CD4-positive, alpha-beta T cell treated with Interferon gamma for 1 hour (primary cell): ENCODE measurements at places on chromosomes 12 and 14.

DNA sequence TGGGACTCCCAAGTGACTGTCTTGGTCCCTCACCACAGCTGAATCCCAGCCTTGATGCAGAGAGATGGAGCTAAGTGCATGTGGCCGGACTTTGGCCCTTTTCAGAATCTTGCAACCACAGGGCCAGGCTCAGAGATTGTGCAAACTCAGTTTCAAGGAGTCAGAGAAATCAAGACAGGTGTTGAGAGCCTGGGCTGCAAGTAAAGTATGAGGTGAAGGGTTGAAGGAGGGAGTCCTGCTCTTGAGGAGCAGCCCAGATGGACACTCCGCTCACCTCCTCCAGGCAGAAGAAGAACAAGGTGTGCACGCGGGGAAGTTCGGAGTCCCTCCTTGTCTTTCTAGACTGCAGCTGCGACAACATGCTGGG is 6.3 kb upstream of the BMP4 start:
- DNase-seq, result no peak

DNA sequence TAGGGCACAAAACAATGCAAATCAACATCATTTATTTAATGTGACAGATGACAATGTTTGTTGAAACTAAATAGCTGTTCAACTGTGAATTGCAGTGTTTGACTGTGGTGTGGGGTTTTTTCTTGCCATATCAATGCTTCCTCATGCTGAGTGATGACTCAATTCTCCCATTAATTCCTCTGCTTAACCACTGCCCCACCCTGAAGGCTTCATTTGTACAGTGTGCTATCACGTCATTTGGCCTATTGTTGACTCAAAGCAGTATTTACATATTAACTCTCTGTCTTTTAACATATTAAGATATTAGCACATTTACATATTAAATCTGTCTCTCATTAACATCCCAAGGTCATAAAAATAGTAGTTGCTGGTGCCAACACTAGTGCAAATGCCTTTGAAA is 164.8 kb upstream of the NRXN3 start:
- DNase-seq, result no peak

DNA sequence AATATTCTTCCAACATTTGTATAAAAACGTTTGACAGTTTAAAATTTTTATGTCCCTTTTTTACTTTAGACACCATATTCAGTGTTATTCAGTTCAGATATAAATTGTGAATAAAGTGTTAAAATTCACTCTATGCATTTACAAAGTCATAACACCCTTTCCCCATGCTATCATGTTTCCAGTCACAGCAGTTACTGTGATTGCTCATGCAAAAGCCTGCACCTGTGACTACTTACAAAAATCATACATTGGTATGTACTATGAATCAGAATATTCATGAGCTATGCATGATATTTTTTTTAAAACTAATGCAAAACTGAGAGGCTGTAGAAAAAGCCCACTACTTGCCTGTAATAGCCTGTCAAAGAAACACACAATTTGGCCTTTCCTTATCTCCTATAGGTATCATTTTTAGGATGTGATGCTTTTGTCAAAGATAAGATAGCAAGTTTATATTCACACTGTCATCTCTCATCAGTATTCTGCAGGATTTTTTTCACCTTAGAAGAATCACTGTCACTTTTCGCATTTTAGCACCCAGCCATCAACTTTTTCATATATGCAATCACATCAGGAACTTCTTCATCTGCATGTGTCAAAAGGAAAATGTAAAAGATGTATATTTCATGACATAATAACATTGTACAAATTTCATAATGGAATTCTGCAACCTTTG is 443.2 kb downstream of the C12orf50 start:
- no peak for DNase-seq

- no peak for DNase-seq
Measured at GRCh38 chr14:68548194-68549076, 244.4 kb downstream of the ZFP36L1 start.

DNA sequence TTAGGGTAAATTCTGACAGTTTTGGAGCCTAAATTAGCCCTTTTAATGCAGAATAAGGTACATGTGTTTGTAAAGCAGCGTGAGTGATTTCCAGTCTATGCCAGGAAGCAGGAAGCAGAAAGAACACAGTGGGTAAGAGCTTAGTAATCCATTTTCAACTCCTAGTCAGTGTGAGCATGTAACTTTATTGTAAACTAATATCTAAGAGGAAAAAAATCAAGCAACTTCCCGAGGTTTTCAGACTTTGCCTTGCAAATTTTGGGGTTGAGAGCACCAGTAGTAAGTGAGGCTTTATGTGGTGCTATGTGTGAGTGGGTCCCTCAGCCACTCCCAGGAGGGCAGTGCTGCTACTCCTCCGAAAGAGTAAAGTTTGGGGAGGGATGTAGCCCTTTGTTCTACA is 2.9 kb downstream of the CIPC start:
- no peak for DNase-seq

GRCh38 chr12:113845900-113846674 is 120.0 kb downstream of the RBM19 start:
- no peak for DNase-seq

DNA sequence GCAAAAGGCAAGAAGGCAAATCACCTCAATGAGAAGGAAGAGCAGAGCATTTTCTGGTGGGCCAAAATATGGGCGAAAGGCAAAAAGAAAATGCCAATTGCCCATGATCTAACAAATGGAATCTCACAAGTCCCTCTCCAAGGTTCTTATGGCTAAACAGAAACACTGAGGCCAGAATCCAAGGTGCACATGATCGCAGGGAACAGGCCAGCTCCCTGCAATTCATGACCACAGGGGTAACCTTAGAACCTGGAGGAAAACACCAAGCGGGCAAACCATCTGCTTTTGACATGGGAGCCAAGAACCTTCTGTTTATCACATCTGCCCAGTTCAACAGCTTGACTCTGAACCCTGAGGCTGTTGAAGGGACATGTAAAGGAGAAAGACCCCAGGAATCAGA is 60.0 kb downstream of the NT5DC3 start:
- DNase-seq, result no peak

DNA sequence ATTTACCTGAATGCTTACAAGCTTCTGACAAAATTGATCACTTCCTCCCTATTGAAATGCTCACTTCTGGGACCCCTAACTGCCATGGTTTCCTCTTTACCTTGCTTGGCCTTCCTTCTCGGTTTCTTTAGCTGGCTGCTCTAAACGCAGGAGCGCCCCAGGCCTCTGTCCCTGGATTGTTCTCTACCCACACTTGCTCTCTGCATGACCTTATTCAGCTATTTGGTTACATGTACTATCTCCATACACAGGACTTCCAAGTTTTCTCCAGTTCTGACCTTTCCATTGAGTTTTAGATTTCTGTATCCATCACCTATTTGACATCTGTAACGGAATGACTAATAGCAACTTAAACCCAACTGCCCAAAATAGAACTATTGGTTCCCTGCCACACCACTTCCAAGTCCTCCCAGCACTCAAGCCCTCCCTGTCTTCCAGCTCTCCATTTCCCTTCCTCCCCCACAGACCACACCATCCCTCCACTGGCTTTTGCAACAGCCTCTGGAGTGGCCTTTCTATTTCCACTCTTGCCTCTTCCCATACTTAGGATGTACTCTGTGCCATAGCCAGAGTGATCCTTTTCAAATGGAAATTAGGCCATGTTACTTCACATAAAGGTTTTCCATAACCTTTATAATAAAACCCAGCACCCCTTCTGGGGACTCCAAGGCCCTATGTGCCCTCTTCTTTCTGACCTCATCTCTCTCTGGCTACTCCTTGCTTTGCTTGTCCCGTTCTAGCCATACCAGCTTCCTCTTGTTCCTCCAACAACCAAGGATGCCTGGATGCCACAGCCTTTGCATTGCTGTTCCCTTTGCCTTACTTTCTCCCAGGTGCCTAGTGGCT is 202.2 kb downstream of the AEBP2 start:
- no peak for DNase-seq

DNA sequence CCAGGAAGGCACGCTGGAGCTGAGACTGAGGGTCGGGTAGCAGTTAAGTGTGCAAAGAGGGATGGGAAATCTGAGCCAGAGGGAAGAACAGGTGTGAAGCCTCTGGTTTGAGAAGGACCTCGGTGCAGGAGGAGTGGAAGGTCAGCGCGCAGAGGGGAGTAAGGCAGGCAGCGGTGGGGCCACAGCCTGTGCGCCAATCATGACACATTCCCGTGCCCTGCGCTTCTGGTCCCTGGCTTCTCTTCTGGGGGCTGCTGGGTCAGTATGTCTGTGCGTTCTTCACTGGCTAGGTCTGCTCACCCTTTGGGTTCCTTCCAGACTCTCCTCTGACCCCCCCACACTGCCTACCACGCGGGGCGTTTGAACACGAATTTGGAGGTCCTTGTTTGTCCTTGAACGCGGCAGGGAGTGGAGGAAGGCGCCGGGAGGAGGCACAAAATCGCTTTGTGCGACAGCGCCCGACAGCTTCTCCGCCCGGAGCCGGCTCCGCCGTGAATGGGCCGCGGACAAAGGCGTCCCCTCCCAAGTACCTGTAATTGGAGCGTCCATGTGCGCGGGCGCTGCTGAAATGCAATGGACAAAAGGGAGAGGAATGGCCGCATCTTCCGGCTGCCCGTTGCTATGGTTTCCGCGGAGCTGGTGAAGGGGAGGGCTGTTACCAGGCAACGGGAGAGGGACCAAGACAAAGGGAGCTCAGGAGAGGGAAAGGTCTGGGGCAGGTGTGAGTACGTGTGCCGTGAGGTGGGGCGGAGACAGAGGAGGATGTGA is 207.2 kb upstream of the SRRM4 start:
- DNase-seq, result no peak

DNA sequence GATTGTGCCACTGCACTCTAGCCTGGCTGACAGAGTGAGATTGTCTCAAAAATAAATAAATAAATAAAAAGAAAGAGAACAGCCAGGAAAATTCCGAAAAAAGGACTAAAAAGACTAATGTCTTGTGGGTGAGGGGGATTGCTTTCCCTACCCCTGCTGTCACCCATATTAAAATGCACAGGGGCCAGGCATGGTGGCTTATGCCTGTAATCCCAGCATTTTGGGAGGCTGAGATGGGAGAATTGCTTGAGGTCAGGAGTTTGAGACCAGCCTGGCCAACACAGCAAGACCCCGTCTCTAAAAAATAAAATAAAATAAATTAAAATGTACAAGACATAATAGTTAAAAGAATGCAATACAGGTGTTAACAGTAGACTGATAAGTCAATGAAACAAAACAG is 6.1 kb downstream of the DHRS1 start:
- no peak for DNase-seq

- DNase-seq, result no peak
Measured at GRCh38 chr14:104805326-104805678, 4.4 kb downstream of the ZBTB42 start.

GRCh38 chr14:90062127-90062794 is 467 bp downstream of the KCNK13 start:
- DNase-seq, result no peak

- peak; percentile 37 for DNase-seq
Measured at GRCh38 chr14:92247341-92247740, 75.6 kb upstream of the SLC24A4 start.

DNA sequence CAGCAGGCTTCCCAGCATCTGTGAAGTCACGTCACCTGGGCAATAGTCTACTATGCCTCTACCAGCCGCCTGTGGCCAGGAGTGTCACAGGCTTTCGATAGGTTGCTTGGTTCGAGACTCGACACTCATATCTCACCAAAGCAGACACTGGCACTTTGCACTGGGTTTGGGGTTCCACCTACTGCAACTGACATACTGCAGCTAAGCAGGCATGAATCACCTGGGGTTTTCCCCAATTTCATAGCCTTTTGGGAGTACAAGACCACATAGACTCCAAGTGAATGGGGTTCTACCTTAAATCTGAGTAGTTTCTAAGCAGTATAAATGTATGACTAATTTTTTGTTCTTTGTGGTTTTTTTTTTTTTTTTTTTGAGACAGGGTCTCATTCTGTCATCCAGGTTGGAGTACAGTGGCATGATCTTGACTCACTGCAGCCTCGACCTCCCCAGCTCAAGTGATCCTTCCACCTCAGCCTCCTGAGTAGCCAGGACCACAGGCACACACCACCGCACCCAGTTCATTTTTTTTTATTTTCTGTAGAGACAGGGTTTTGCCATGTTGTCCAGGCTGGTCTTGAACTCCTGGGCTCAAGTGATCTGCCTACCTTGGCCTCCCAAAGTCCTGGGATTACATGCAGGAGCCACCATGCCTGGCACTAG is 32.1 kb downstream of the DMAC2L start:
- no peak for DNase-seq

- no peak for DNase-seq
Measured at GRCh38 chr12:47725893-47726292, 603 bp upstream of the ENDOU start.

- DNase-seq, result no peak
Measured at GRCh38 chr12:11152725-11153124, 18.3 kb upstream of the SMIM10L1 start.

- no peak for DNase-seq
Measured at GRCh38 chr12:69170293-69170692, 69.1 kb upstream of the CPSF6 start.

DNA sequence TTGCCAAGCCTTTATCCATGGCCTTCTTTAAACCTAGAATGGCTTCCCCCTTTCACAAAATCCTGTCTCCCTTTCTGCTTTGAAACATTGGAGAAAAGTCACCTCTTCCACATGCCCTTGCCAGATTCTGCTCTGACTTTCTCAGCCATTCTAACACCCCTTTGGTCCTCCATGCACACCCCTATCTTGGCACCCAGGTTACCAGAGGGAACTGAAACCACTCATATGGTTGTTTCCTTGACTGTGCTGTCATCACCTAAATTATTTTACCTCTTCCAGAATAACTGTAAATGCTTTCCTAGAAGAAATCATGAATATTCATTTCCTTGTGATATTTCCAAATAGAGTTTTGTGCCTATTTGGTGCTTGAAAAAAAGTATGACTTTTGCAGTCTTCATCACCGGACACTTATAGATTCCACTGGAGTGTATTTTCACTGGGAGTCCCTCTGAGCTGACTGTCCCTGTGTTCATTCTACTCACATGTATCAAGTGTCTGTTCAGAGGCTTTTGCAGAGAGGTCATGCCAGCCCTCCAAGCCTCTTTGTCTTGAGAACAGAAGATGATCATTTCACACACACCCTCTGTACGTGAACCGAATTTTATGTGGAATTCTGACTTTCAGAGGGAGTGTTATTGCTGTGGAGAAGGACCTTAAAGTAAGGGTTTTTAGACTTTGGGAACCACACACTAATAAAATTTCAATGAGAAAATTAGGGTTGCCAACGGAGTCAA is 74.1 kb downstream of the PLXNC1 start:
- DNase-seq, result no peak

GRCh38 chr12:20232931-20233675 is 135.2 kb upstream of the PDE3A start:
- no peak for DNase-seq

DNA sequence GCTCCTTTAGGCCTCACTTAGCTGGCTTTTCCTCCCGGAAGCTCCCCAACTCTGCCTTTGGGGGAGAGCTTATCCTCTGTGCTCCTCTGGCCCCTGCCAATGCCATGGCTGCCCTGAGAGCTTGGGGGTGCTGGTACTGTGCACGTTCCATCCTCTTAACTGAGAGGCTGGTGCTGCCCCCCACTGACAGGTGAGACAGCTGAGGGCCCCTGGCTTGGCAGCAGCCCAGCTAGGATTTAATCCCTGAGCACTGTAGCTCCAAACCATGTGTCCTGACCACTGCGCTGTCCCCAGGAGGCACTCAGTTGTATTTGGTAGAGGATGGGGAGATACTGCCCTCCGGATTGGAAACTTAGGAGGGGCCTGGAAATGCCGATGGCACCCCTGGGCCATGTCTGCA is 46.1 kb downstream of the UBE3B start:
- DNase-seq, result no peak
